ENCODE measurements at places on chromosomes 11 and 22. TPM values are rescaled to one million over a fixed set of nuclear protein-coding genes. Genes with fewer than 3 reads are reported as not detected.

CADM1 gene
- 21.8 TPM for total RNA-seq

SOX6 gene
- total RNA-seq = not detected

HTR3B gene
- not detected for total RNA-seq

DDIAS gene
- total RNA-seq = 7.6 TPM

GRM5 gene
- total RNA-seq = not detected
